ENCODE measurements at places on chromosomes 1 and 21.

GRCh38 chr21:15139898-15140297 is 75.1 kb upstream of the NRIP1 start:
- DNase-seq: no peak

DNA sequence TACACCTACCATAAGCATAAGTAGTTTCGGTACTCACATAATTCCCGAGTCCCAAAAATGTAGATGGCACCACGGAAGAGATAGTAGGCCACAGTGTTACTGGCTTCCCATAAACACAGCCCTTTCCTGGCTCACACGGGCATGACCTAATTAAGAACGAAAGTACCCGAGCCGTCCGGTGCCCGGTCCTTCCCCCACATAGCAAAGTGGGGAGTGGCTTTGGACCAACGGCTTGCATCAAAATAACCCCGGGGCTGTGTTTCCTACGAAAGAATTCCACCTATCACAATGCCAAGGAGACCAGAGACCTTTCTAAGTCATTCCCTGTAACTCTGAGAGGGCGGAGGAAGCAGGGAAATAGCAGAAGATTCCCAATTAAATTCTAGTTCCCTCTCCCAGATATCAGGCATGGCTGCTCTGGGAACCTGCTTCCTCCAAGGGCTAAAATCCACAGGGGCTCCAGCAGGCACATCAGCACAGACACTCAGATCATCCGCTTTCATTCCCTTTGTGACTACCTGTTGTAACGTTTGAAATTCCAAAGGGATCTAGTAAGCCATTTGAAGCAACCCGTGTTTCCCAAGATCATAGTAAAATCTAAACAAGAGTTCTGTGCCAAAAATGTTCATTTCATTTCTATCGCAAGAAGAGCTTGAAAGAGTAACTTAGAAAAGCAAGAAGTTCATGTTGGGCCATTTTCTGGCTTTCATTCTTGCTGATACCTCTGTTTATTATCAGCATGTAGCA is at the start of gene TMPRSS3:
Gene TMPRSS3, minus strand, starts transcription at position 148 of the 747 bp plus-strand sequence. CDS start 635 bp downstream, outside the sequence.
- DNase-seq: no peak

- no peak for DNase-seq
Measured at GRCh38 chr1:234934611-234935033, 194.0 kb downstream of the TOMM20 start.

DNA sequence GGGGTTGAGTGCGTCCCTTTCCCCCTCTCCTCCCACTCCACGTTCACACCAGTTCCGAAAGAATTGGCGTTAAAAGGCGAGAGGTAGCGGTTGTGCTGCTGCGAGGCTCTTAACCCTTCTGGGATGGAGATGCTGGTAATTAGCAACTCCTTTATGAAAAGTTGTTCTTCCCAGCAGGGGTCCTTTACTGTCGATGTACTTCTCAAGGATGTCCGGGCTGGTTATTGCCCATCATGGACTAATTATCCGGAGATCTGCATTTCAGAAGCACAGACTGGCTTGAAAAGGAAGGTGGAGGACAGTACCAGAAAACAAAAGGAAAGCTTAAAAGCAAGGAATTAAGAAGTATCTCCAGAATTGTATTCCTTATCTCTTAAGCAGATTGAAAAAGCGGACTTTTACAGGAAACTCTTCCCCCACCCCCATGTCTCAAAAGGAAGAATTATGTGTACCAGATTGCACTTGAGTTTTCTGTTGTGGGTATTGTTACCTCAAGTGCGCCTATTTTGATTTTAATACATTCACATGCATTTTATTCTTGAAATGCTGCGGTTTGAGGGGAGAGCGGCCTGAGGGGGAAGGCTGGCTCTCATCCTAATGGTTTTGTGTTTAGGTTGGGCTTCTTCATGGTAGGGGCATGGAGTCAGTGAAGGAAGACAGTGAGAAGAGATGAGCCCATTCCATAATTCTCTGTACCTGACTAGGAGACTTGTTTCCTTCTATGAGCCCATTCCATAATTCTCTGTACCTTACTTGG is 1.5 kb downstream of the AK4 start:
- DNase-seq: no peak

GRCh38 chr1:168079761-168080160 is 57.0 kb downstream of the GPR161 start:
- no peak for DNase-seq

DNA sequence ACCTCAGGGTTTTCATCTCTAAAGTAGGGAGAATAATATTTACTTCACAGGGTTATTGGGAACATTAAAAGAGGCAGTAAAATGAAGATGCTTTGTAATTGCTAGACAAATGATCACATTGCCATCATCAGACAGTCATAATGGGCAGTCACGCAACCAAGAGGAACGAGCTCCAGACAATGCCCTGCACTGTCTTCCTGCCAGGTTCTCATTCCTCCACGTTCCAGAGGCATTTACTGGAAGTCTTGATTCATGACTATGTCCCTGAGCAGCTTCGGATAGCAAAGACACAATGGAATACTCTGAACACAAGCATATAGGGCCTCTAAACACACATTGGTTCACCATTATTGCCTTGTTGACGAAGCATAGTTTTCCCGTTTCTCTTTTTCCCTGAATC is 389.7 kb downstream of the NTNG1 start:
- no peak for DNase-seq

DNA sequence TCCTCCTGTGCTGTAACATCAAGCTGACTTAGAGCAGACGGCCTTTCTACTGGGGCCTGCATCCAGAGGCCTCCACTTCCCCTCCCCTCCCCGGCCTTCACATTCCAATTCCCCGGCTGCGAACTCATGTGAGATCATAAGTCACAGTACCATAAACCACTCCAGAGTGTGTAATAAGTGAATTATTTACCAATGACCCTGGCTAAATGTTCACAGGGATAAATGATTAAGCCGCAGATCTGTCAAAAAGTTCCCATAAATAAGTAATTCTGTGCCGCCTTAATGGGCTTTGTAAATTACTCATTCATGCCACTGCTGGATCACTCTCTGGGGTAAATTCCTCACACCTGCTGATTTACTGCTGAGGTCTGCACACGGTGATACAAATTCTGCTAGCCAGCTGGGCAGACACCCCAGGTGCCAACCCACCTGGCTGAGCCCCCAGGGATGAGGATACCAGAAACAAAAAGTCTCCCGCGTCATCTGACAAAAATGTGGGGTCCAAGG is 27.4 kb upstream of the KIRREL1 start:
- DNase-seq: no peak

DNA sequence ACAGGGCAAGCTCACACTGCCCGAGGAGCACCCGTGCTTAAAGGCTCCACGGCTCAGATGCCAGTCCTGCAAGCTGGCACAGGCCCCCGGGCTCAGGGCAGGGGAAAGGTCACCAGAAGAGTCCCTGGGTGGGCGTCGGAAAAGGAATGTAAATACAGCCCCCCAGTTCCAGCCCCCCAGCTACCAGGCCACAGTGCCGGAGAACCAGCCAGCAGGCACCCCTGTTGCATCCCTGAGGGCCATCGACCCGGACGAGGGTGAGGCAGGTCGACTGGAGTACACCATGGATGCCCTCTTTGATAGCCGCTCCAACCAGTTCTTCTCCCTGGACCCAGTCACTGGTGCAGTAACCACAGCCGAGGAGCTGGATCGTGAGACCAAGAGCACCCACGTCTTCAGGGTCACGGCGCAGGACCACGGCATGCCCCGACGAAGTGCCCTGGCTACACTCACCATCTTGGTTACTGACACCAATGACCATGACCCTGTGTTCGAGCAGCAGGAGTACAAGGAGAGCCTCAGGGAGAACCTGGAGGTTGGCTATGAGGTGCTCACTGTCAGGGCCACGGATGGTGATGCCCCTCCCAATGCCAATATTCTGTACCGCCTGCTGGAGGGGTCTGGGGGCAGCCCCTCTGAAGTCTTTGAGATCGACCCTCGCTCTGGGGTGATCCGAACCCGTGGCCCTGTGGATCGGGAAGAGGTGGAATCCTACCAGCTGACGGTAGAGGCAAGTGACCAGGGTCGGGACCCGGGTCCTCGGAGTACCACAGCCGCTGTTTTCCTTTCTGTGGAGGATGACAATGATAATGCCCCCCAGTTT is 1.3 kb downstream of the CELSR2 start:
- no peak for DNase-seq

DNA sequence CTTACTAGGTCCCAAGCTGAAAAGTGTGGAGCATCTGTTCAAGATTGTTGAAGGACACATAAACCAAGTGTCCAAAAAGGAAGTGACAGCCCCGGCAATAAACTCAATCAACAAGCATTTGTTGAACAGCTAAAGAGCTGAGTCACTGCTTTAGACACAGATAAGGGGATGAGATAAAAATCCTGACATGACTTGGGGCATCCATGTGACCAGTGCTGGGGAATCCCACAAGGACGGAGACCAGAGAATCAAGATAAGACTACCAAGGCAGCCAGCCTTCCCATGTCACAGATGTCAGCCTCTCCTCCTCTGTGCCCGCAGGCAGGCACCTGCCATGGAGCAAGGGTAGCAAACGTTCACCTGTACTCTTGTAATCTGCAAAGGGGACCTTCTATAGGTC is 118.6 kb upstream of the KAZN start:
- no peak for DNase-seq

- no peak for DNase-seq
Measured at GRCh38 chr21:39263372-39263771, 50.1 kb downstream of the BRWD1 start.

- peak; percentile 65 for DNase-seq
Measured at GRCh38 chr1:156705918-156706656, 704 bp upstream of the CRABP2 start.

DNA sequence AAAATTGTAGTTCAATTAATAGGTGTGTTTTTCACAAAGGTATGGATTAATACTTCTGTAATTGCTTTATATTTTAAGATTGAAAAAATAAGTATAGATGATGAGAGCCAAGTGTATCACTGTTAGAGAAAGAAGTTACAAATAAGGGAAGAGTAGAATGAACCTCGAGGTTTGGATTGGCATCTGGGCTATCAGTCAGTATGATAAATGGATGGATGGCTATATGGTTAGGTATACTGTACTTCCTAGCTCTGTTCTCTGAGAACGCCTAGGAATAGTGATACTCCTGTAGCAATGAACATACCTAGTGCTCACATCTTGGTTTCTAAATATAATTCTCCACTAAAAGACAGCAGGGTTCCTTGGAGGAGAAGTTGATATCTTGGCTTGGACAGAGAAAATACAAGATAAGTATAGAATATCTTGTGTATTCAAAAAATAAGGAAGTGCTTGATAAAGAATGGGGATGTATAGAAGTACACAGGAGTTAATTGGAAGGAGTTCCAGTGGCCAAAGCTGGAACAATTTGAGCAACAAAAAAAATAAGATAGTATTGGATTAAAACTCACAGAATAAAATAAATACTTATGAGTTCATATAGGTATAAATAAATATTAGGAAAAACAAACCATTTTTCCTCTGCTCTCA is 12.4 kb downstream of the IPO9 start:
- DNase-seq: no peak

DNA sequence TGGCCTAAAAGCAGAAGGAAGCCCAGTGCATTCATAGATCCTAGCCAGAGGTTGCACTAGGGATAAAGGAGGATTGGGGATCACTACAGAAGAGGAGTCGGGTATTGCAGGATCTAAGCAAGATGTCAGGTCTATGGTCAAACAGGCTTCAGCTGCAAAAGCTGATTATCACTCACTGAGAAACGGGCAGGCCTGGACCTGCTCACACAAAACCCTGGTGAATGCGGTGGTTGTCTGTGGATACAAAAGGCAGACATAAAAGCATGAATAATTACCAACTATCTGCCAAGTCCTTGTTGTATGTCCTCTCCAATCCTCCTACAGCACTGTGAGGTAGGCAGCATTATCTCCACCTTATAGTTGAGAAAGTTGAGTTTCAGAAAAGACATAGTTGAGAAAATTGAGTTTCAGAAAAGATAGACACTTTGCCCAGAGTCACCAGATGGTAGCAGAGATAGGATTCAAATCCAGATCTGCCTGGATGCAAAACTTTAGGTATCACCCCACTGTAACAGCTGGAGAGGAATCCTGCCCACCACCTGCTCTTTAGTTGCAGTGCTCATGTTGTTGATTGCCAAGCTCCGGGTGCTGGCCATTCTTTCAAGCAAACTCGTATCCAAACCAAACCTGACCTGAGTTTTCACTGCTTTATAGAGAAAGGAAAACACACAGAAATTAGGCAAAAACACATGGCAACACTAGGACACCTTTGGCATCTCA is 49.6 kb upstream of the HOOK1 start:
- no peak for DNase-seq

GRCh38 chr21:44847261-44848056 is 26.0 kb downstream of the PTTG1IP start:
- no peak for DNase-seq

- DNase-seq: peak; percentile 30
Measured at GRCh38 chr1:8525216-8525557, 207.3 kb downstream of the SLC45A1 start.

DNA sequence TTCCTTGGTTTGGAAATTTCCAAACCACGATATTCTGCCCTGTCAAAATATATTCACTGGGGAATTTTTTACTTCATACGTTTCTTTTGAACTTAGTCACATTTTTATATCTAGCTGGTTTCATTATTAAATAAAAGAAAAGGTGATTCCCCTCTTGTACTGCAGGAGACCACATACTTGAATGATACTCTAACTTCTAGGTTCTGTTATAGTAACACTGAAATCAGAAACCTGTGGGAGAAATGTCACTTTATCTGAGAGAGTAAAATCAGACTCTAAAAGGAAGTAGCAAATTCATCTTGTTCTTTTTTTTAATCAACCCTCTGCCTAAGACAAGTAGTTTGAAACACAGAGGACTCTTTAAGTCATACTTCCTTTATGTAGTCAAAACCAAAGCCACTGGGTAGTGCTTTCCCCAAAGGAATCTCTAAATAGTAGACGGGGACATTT is 34.4 kb downstream of the MRPL39 start:
- DNase-seq: peak; percentile 80

DNA sequence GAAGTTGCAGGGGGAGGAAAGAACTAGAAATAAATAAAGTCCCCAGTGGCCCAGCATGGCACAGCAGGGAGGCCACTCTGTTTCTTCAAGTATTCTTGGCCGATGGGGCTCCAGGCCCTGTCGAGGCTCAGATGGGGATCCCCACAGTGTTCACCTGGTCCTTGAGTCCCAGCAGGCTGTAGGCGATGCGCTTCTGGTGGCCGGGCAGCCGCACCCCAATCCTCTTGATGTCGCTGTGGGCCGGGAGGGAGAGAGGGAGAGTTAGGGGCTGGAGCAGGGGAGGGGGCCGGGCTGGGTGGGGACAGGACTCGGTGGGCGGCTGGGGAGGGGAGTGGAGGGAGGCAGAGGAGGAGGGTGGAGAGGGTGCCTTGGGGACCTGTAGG is 30.8 kb downstream of the EPHA2 start:
- no peak for DNase-seq

- DNase-seq: no peak
Measured at GRCh38 chr1:214463596-214463995, 87.8 kb downstream of the PTPN14 start.

- DNase-seq: no peak
Measured at GRCh38 chr1:209655411-209656231, 3.4 kb upstream of the LAMB3 start.

All from CD4-positive, alpha-beta T cell treated with Interleukin-4 for 1 hour (primary cell).